GM12878 (cell line): ENCODE measurements at places on chromosomes 4 and X. TPM values are rescaled to one million over a fixed set of nuclear protein-coding genes. Genes with fewer than 3 reads are reported as not detected.

IL2 gene
- total RNA-seq = 0.66 and 1.2 TPM in 2 replicates

OTUD6A gene
- not detected in 2 replicates for total RNA-seq

RNF175 gene
- total RNA-seq = not detected in 2 replicates

AVPR2 gene
- total RNA-seq = not detected in 2 replicates

DCAF4L1 gene
- 0.13 and 0.16 TPM in 2 replicates for total RNA-seq

GLUD2 gene
- 0.10 and 0.13 TPM in 2 replicates for total RNA-seq

CA5B gene
- total RNA-seq = 4.2 and 6.0 TPM in 2 replicates

NAA11 gene
- total RNA-seq = not detected in 2 replicates

KLHL2 gene
- 15.6 and 18.9 TPM in 2 replicates for total RNA-seq

TKTL2 gene
- total RNA-seq = not detected in 2 replicates

- H3K27me3 ChIP-seq = no peaks in the 10 kb centered on the region
- no peak for DNase-seq
- H3K4me1 ChIP-seq = no peaks in the 10 kb centered on the region
- no peak overlapping the region for H3K4me3 ChIP-seq
Observed at GRCh38 chrX:84168095-84168494, 19.9 kb downstream of the RPS6KA6 start.

DNA sequence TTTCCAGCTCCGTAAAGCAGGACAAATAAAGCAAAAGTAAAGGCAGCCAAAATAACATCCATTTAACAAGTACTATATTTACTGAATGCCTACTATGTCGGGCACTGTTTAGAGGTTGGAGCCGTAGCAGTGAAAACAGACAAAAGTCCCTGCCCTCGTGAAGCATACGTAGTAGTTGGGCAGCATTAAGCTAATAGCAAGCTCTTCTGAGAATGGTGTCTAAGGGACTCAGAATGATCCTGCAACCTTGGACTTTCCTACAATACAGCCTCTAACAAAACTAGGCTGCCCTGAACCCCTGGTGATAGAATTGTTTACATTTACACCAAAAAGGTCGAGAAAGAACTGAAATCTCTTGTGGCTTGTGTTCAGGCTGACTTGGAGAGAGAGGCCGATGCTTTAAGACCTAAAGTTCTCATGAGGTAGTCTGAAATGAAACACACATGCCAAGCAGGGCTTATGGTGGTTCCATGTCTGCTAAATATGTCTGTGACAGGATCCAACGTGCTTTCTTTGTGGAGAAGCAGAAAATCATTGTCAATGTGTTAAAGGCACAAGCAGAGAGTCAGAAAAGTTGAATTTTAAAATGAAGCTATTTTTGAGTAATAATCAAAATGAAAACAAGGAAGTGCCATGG is 898 bp upstream of the PDGFC start:
- no peak overlapping the region for H3K4me3 ChIP-seq
- H3K27ac ChIP-seq = no peak overlapping the region

DNA sequence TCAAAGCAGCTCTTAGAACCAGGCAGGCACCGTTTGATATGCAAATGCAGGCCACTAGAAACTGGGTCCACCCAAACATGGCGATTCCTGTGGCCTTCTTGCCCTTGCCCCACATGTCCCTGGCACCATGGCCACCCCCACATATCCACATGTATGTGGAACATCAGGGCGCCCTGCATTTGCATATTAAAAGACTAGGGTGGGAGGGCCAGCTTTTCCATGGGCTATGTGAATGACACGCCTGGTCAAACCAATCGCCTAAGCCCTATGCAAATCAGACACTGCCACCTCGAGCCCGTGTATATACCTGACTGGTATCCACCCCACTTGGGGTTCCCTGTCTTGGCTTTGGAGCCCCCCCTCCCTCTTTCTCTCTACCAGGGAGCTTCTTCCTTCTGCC is 107.0 kb downstream of the ABLIM2 start:
- no peak for DNase-seq
- H3K4me1 ChIP-seq = no peaks in the 10 kb centered on the region

- peaks cover 12% of the 10 kb centered on the region for H3K4me1 ChIP-seq
- H3K4me3 ChIP-seq = no peak overlapping the region
- no peak overlapping the region for H3K27ac ChIP-seq
- no peak for DNase-seq
- H3K36me3 ChIP-seq = no peaks in the 10 kb centered on the region
- no peaks in the 10 kb centered on the region for H3K27me3 ChIP-seq
Observed at GRCh38 chrX:7134981-7135380, 12.5 kb upstream of the STS start.

DNA sequence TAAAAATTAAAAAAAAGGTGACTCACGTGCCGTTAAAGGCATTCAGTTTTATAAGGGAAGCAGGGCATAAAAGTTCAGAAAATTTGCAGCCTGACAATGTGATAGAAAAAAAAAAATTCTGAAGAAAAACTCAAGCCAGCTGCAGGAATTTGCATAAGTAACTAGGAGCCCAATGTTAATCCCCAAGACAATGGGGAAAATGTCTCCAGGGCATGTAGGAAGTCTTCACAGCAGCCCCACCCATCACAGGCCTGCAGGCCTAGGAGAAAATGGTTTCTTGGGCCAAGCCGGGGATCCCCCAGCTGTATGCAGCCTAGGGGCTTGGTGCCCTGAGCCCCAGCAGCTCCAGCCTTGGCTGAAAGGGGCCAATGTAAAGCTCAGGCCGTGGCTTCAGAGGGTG is 31.2 kb downstream of the CHM start:
- no peak overlapping the region for H3K27ac ChIP-seq
- H3K27me3 ChIP-seq = no peaks in the 10 kb centered on the region

- no peaks in the 10 kb centered on the region for H3K4me1 ChIP-seq
- H3K4me3 ChIP-seq = no peak overlapping the region
- no peaks in the 10 kb centered on the region for H3K27me3 ChIP-seq
- no peak for DNase-seq
- H3K27ac ChIP-seq = no peak overlapping the region
Observed at GRCh38 chr4:69697536-69698242, 44.6 kb upstream of the UGT2A1 start.

DNA sequence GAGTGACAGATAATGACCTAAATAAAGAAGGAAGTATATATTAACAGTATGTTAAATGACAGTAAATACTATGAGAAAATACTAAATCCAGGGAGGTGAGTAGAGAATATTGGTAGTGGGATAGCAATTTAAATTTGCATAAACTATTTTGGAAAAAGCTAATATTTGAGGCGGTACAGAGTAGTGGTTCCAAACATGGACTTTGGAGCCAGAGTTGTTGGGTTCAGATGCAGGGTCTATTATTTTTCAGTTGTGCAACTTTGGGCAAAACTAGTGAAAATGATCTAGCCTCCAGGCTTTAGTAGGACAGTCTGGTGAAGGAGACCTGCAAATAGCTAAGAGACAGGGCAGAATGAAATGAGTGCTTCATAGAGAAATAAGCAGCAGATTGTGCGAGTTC is 84.8 kb upstream of the SOX3 start:
- no peaks in the 10 kb centered on the region for H3K36me3 ChIP-seq
- no peak overlapping the region for H3K4me3 ChIP-seq
- no peaks in the 10 kb centered on the region for H3K27me3 ChIP-seq
- H3K4me1 ChIP-seq = no peaks in the 10 kb centered on the region
- DNase-seq = no peak
- no peak overlapping the region for H3K27ac ChIP-seq

DNA sequence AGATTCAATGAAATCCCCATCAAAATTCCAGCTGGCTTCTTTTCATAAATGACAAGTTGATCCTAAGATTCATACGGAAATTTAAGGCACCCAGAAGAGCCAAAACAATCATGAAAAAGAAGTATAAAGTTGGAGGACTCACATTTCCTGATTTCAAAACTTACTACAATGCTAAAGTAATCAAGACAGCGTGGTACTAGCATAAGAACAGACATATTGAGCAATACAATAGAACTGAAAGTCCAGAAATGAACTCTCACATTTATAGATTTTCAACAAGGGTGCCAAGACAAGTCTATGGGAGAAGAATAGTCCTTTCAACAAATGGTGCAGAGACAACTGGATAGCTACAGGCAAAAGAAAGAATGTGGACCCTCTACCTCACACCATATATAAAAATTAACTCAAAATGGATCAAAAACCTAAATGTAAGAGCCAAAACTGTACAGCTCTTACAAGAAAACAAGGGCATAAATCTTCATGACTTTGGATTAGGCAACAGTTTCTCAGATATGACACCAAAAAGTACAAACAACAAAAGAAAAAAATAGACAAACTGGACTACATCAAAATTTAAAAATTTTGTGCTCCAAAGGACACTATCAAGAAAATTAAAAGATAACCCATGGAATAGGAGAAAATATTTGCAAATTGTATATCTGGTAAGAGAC is 28.5 kb downstream of the SASH3 start:
- H3K4me1 ChIP-seq = no peaks in the 10 kb centered on the region
- no peak for DNase-seq
- H3K27ac ChIP-seq = no peak overlapping the region
- no peaks in the 10 kb centered on the region for H3K36me3 ChIP-seq
- H3K4me3 ChIP-seq = no peak overlapping the region
- no peaks in the 10 kb centered on the region for H3K27me3 ChIP-seq

- H3K27me3 ChIP-seq = no peaks in the 10 kb centered on the region
- H3K27ac ChIP-seq = no peak overlapping the region
- H3K4me1 ChIP-seq = no peaks in the 10 kb centered on the region
- no peak for DNase-seq
- H3K4me3 ChIP-seq = no peak overlapping the region
Observed at GRCh38 chr4:184252136-184253071, 34.7 kb upstream of the ENPP6 start.
